CD4-positive, alpha-beta T cell treated with Interleukin-17A for 4 hours (primary cell): ENCODE measurements at places on chromosomes 4 and X.
A peak's percentile ranks its signal among the peaks of the same experiment; 100 is the strongest.

GRCh38 chr4:79626101-79626500 is 218.1 kb upstream of the GK2 start:
- no peak for DNase-seq

GRCh38 chr4:127629371-127629770 is 3.4 kb upstream of the INTU start:
- DNase-seq = no peak

GRCh38 chr4:74615411-74615810 is 170.5 kb downstream of the AREG start:
- no peak for DNase-seq

DNA sequence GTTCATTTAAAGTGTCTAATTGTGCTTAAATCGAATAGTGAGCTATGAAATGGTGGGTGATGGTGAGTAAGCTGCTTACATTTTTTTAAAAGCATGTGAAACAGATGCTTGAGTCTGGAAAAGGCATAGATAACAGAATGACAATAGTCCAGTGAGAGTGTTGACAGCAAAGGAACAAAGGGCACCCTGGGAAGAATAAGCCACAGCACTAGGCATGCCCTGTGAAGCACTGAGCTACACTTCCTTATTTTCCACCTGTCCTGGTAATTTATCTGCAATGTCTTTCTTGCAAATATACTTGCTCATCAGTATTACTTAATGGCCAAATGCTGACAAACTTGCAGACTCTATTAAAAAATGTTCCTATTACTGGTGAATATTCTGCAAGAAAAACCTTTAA is 168.7 kb downstream of the PRDM5 start:
- DNase-seq = no peak

DNA sequence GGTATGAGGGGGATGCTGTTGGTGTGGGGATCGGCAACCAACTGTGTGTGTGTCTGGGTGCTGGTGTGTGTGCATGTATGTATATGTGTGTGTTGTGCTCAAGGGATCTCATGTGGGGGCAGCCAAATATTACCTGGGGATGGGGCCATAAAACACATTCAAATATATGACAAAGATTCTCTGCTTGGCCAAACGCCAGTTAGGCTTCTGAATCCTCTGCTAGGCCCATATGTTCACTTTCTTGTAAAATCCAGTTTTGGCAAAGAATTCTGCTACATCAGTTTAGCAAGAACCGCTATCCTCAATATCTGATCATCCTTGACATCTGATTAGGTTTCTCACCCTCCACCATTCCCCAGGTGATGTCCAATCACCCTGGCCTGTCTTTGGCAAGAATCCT is 106.6 kb downstream of the RASL11B start:
- DNase-seq = no peak

DNA sequence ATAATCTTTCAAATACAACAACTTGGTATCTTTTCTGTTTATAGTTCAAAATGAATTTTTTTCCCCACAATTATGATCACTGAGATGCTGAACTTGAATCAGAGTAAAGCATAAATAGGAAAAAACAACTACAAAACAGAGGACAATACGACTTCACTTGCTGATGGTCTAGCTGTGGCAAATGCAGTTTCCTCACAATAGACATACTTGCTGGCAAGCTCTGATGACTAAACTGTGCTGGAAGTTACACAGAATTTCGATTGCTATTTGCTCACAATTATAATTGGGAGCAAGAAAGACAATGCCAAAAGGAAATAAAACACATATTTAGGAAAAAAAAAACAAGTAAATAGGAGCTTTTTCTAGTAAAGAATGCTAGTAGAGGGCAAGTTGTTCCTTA is 14.7 kb downstream of the VEGFC start:
- DNase-seq = no peak

DNA sequence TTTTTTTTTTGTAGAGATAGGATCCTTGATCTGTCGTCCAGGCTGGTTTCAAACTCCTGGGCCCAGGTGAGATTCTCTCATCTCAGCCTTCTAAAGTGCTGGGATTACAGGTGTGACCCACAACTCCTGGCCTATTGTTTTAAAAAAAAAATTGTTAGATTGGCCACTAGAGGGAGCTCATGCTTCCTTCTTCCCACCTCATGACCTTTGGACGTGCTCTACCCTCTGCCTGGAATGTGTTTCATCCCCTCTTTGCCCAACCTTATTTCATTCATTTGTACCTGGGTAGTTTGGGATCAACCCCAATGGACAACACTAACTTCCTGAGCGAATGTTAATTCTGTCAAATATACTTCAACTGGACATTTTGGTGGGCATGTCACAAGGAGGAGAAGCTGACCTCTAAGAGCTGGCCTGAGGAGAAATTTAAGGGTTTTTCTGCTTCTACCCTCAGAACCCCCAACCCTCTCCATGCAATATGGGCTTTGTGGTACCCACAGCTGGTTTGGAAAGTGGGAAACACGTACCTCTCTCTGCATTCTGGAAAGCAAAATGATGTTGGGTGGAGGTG is 6.4 kb downstream of the PPEF2 start:
- DNase-seq = peak; percentile 21

DNA sequence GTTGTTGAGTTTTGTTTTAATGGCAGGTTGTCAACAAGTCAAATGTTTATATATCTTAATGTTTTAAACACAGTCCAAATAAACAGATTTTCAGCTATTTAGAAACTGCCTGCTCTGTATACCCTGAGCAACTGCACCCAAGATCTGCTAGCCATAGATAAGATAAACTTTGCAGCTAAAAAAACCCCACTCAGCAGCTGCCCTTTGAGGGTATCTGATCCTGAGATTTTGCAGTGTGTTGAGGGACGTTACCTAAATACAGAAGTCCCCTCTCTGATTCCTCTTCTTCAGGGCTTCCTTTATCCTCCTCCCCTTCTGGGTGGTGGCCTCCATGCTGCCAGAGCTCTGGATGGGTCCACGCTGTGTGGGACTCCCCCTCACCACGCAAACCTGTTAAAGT is 11.0 kb upstream of the FGG start:
- DNase-seq = no peak

DNA sequence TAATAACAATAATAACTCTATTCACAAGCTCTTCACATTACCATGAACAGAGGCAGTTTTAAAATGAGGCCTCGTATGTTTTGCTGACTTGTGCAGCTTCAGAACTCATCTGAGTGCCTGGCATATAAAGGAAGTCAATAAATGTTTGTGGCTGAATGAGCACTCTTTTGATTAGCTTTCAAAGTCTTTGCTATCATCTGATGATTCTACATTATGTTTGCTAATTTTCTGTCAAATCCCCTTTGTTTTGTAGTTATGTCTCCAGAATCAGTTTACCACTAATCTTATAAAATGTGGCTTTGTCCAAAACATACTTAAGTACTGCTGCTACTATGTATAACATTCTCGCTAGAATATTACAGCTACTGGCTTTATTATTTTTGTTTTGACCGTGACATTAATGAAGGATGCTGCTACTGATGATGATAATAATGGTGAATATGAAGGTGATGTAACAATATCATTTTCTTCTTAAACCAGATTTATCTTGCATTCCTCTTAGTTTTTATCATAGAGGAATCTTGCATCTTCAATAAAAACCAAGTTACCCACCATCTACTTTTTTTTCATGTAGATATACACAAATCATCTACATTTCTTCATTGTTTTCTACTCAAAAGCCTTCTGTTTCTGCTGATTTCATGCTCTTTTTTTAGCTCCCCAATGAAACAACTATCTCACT is 384.5 kb downstream of the NAF1 start:
- no peak for DNase-seq

GRCh38 chrX:10190367-10190766 is 33.6 kb downstream of the CLCN4 start:
- peak; percentile 10 for DNase-seq

DNA sequence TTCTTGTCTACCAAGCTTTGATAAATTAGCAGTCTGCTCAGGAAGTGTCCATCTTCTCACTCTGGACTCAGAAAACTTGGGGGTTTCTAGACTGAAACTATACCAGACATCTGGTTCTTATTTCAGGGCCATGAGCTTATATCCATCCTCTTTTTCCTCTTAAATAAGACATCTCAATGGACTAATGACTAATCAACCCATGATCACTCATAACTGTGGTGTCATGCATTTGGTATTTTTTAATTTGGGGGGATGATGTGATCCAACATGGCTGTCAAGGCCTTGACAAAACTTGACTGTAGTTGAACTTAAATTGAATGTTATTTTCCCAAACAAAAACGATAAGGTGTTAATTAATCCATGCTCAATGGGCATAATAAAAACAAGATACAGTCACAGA is 87.8 kb downstream of the GPRASP3 start:
- no peak for DNase-seq

- no peak for DNase-seq
Observed at GRCh38 chr4:94462572-94462971, 10.8 kb downstream of the PDLIM5 start.

DNA sequence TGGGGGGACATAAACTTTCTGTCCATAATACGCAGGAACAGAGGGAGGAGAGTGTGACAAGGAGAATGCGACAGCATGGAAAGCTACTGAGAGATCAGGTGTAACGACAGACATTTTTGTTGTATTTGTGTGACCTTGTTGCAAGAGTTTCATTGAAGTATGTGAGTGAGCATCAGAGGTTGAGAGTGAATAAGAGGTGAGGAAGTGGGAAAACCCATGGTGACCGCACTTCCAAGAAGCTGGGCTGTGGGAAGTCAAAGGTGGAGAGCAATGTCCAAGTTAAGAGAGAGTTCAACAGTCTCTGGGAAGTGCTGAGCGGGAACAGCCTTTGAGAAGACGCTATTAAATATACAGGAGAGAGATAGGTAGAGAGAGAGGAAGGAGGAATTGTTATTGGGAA is 76.4 kb upstream of the PGRMC2 start:
- no peak for DNase-seq

GRCh38 chr4:7016512-7016911 is 26.7 kb upstream of the TADA2B start:
- no peak for DNase-seq

DNA sequence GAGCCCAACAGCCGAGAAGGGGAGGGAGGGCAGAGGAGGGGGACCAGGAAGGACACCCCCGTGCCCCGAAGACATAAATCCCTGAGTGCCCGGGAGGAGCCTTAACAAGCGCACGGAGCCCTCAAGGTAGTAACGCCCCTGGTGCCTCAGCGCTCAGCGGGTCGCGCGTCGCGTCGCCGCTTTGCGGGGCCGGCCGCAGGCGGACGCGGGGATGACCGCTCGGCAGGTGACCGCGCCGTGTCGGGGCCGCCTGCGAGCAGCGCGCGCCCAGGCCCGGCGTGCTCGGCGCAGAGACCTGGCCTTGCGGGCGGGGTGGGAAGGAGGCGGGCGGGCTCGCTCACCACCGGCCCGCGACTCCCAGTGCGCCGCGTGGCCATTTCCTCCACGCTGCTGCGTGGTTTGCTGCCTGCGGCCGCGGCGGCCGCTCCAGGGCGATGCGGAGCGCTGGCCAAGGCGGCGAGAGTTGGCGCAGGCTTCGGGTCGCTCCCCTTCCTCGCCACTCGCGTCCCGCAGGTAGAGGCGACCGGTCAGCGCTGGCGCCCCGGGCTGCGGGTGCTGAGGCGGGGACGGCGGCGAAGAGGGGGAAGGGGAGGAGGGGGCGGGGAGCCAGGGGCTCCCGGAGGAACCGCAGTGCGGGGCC is 632 bp downstream of the CCSER1 start:
- DNase-seq = no peak

DNA sequence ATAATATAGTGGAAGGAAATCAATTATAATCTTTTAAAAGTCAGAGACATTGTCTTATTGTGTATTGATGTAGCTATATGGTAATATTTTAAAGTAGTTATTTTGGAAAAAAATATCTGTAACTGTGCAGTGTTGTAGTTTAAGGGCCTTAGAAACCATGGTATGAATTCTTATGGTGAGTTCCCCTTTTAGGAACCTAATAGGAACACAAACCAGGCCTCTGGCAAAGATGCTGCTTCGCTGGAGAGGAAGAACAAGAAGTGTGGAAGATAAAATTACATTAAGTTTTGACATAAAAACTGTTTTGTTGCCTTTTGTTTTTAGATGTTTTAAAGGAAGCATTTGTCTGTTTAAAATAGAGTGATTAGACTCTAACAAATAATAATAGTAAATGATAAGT is 10.9 kb upstream of the TMPRSS11D start:
- no peak for DNase-seq

- peak; percentile 61 for DNase-seq
Observed at GRCh38 chrX:153400146-153401132, 711 bp downstream of the PNMA6E start.

GRCh38 chr4:13627606-13628311 is at the start of gene BOD1L1:
TSS of gene BOD1L1 (minus strand) at chr4:13627725. CDS start at chr4:13627587, 138 bp downstream.
- DNase-seq = peak; percentile 87

- no peak for DNase-seq
Observed at GRCh38 chr4:152559641-152560040, 23.7 kb upstream of the FBXW7 start.

GRCh38 chr4:35986537-35986936 is 257.8 kb downstream of the ARAP2 start:
- DNase-seq = no peak

DNA sequence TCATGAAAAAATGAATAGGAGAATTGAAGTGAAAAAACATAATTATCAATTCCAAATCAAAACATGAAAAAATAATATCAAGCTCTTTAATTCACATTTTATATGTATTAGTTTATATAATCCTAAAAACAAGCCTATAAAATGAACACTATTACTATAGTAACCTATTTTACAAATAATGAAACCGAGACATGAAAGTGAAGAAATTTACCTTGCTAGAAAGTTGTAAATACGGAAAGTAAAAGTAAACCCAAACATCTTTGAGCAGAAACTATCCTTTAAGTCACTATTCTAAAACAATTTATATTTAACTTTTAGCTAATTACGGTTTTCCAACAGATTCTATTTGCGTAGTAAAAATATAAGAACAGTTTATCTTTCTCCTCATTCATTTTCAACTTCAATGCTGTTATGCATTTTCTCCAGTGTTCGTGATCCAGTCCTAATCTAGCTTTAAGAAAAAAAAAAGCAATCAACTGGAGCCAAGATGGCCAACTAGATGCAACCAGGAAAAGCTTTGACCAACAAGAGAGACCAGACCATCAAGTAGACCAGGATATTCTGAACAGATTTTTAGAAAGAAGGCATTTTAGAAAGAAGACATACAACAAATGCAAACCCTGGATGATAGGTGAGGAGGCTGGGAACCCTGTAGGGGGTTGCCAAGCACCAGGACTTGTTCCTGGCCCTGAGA is 67.0 kb downstream of the DDX53 start:
- DNase-seq = no peak

- no peak for DNase-seq
Observed at GRCh38 chr4:99540277-99540939, 23.4 kb downstream of the TRMT10A start.

DNA sequence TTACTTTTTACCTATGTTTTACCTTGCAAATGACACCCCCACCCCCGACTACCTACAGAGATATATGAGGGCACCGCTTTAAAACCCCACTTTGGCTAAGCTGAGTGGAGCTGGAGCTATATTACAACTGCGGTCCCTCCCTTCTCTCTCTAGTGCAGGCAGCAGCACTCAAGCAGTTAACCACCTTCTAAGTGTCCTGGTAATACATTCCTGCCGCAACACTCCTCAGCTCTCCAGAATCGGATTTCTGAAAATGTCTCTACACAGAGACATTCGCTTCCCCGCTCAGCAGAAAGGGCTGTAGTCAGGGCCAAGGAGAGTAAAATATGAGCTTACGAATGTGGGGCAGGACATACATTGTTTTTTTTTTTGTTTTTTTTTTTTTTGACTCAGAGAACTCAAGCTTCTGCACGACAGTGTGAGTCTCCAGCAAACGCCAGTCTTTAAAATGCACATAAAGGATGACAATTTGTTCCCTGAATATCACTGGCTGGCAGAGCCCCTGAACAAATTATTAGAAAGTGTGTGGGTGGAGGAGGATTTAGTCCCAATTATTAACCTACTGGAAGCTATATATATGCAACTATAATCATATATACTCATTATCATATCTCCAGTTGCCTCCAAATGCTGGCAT is 287.0 kb upstream of the TET2 start:
- no peak for DNase-seq
